ENCODE measurements at places on chromosomes 4 and X. TPM values are rescaled to one million over a fixed set of nuclear protein-coding genes. Genes with fewer than 3 reads are reported as not detected.

TMEM255A gene
- total RNA-seq, result not detected

- DNase-seq, result no peak
Observed at GRCh38 chr4:84503495-84504437, 4.7 kb upstream of the NKX6-1 start.

DNA sequence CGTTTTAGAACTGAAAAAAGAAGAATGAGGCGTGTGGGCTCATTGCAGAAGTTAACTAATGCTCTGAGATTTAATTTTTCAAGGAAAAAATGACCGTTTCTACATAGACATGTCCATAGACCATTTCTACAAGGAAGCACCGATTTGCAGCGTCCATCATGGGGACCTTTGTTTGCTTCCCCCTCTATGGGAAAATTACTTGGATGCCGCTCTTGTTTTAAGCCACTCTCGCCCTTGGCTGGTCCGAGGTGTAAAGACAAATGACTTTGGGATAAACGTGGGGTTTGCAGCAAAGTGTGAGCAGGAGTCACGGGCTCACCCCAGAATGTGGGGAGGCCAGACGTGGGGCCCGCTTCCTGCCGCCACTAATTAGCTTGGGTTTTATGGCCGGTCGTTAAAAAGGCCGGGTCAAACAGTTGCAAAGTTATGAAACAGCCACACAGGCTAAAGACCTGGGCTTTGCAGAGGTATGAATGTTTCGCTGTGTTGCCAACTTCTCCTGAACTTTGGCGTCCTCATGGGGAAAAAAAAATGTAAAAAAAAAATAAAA lies 235.9 kb downstream of the SHOX start:
- DNase-seq, result no peak

MOSPD2 gene
- total RNA-seq, result 9.6 TPM

P2RY10 gene
- 54.5 TPM for total RNA-seq

DNA sequence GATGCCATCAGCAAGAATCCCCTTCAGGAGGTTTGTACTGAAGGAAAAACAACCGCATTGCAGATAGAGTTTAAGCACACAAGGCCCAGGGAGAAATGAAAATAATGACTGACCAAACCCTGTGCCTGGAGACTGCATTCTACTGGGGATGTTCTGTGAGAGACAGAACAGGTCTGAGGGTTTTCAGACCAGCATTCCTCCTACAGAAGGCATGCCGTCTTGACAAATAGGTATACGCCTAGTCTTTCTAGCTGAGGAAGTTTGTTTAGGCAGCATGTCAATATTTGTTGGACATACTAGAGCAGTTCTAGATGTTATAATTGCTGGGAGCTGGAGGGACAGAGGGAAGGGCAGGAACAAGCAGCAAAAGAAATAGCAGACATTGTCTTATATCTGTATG lies 68.4 kb upstream of the SCOC start:
- DNase-seq, result no peak

- DNase-seq, result peak; percentile 10
Observed at GRCh38 chrX:52346174-52347165, 22.4 kb upstream of the XAGE2 start.

IL21 gene
- total RNA-seq, result not detected

GRCh38 chrX:77505227-77505626 lies 58.0 kb downstream of the FGF16 start:
- no peak for DNase-seq

GRCh38 chr4:155494037-155494718 lies 117.4 kb upstream of the MAP9 start:
- DNase-seq, result no peak

- DNase-seq, result no peak
Observed at GRCh38 chr4:166675411-166675810, 558.9 kb downstream of the SPOCK3 start.

- no peak for DNase-seq
Observed at GRCh38 chrX:137545711-137546651, 19.9 kb upstream of the ZIC3 start.

DNA sequence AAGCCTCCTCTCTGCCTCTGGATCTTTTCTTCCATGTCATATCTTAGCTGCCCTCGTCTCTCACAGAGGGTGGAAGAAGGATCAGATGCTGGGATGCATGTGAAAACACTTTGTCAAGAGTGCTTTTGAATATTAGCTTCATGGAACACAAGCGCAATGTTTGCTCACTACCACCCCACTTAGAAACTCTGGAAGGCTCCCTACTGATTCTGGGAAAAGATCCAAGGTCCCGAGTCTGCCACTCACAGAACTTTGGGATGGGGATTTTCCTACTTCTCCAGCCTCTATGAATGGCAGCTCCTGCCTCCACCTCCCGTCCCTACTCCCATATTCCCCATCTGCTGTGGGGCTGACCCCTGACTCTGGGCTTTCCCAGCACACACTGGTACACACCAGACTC lies 40.2 kb upstream of the CRMP1 start:
- DNase-seq, result no peak

- no peak for DNase-seq
Observed at GRCh38 chrX:2145692-2146367, 354.9 kb downstream of the DHRSX start.

DNA sequence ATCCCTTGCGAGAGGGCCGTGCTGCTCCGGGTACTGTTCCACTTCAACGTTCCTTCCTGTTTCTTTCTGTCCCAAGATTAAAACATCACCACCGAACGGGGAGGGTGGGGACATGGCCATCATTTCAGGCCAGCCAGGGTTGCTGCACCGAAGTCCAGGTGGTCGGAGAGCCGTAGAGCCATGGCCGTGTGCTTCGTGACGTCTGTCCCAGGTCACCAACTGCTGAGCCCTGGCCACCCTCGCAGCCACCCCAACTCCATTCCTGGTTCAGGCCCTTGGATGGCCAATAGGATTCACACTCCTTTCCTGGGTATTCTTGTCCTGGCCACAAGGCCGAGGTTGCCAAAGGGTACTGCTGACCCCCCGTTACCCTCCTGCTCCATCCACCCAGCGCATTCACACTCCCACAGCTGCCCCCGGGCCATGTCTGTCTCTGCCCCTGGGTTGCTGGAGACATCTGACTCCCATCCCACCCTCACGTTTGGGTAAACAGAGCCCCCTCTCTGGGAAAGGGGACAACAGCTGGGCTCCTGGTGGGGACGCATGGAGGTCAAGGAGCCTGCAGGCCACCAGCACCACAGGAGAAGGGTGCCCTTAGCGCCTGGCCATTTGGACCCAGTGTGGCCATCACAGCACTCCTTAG lies 103.2 kb downstream of the HMX1 start:
- DNase-seq, result no peak

- DNase-seq, result no peak
Observed at GRCh38 chr4:168128601-168129000, 36.3 kb downstream of the ANXA10 start.
